ENCODE measurements at places on chromosomes 7 and 10. TPM values are rescaled to one million over a fixed set of nuclear protein-coding genes. Genes with fewer than 3 reads are reported as not detected.

The DOCK4 gene
- total RNA-seq = 0.37 TPM

The MDH2 gene
- 292 TPM for total RNA-seq

The ATP6V0A4 gene
- not detected for total RNA-seq

The CCL24 gene
- not detected for total RNA-seq

The LRRC61 gene
- total RNA-seq = 24.9 TPM

The ATP6V1F gene
- 134 TPM for total RNA-seq
